T47D (cell line): ENCODE measurements at places on chromosomes 11 and 22.

GRCh38 chr11:11426226-11426952 lies 73.3 kb upstream of the CSNK2A3 start:
- no peak for DNase-seq

GRCh38 chr11:64855596-64856304 lies 11.3 kb upstream of the CDC42BPG start:
- no peak for DNase-seq

- DNase-seq, result no peak
Measured at GRCh38 chr22:25770333-25770732, 28.3 kb downstream of the MYO18B start.

DNA sequence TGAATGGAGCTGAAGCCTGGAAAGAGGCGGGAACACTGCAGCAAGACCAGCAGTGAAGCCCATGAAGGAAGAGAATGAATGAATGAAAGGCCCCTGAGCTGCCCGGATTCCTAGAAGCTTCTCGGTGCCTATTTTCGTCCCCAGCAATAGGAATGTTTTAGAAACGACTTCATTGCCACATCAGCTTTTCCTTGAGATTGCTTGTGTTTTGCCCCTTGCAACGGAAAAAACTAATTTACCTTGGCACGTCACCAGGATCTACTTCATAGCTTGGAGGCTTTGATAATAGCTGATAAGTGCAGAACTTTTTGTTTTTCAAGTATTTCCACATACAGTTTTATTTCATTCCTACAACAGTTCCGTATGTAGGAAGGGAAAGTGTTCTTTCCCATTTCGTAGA lies 248.9 kb upstream of the NARS2 start:
- no peak for DNase-seq

DNA sequence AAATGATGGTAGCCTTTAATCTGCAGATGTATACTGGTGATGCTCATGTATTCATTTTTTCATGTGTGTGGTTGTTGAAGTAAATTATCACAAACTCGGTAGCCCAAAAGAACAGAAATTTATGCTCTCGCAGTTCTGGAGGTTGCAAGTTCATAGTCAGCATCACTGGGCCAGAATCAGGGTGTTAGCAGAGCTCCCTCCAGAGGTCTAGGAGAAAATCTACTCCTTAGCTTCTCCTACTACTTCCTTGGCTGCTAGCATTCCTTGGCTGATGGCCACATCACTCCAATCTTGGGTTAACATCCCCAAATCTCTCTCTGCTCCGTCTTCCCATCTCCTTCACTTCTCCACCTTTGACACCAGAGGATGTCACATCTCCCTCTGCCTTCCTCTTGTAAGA lies 45.3 kb upstream of the GALNT18 start:
- no peak for DNase-seq

- DNase-seq, result no peak
Measured at GRCh38 chr11:7965386-7965785, at the start of gene NLRP10. Gene NLRP10 (minus strand): TSS chr11:7965447. CDS start chr11:7963495, 1,952 bp downstream.

- no peak for DNase-seq
Measured at GRCh38 chr11:8067567-8067928, 13.5 kb upstream of the TUB start.

- no peak for DNase-seq
Measured at GRCh38 chr11:61832754-61833153, 4.7 kb downstream of the FADS2 start.

DNA sequence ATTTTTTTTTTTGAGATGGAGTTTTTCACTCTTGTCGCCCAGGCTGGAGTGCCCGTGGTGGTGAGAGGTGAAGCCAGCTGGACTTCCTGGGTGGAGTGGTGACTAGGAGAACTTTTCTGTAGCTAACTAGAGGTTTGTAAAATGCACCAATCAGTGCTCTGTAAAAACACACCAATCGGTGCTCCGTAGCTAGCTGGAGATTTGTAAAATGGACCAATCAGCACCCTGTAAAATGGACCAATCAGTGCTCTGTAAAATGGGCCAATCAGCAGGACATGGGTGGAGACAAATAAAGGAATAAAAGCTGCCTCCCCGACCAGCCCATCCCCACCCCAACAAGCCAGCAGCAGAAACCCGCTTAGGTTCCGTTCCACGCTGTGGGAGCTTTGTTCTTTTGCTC lies 4.4 kb upstream of the RAPSN start:
- DNase-seq, result no peak

GRCh38 chr11:6224421-6224820 lies 10.0 kb downstream of the FHIP1B start:
- no peak for DNase-seq

GRCh38 chr11:120827820-120828219 lies 196.1 kb upstream of the TBCEL start:
- no peak for DNase-seq

- DNase-seq, result no peak
Measured at GRCh38 chr11:826836-827145, 928 bp upstream of the CRACR2B start.

DNA sequence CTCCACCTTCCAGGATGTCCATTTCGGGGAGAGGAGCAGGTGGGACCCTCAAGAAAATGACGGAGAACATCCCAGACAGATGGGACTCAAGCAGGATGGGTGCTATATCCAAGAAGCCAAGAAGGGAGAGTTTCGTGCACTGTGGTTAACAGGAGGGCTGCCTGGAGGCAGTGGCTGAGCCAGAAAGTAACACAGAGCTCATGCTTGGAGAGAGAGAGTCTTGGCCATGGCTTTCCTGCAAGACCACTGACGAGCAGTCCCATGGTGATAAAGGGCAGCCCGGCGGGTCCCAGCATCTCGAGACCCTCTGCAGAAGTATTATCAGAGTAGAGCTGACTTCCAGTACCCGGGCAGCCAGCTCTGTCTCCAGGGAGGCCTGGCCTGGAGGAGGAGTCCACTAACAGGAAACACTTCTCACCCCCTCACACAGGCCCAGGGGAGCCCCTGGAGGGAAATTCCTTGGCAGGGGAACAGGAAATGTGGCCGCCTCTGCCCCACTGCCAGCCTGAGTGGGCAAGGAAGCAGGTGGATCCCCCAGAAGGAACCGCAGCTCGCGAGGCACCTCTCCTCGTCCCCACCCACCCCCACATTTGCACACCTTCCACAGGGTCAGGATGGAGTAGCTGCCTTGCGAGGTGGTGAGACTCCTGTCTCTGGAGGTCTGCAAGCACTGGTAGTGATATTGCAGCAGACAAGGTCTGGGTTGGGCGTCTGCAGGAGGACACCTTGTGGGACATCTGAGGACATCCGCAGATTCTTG lies 32.2 kb downstream of the CYTH4 start:
- no peak for DNase-seq

DNA sequence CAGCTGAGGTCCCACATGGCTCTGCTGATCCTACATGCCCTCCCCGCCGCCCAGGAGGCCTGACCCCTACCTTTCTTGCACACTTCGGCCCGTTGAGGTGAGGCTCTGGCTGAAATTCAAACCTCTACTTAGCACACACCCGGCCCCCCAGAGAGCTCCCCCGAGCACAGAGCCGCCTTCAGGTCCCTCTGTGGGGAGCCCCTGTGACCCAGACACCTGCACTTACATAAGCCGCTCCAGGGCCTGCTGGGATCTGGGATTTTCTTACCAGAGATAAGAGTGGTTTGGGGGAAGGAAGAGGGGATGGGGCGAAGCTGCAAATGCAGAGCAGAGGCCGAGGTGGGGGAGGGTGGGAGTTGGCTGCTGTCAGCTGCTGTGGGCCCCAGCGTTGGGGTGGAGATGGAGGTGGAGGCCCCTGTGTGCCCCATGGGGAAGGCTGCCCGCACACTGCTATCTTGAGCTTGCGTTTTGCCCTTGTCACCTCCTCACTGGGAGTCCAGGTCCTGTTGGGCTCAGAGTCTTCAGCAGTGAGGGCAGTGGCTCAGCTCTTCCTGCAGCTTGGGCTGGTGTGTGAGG lies 30.6 kb downstream of the CAPN1 start:
- DNase-seq, result no peak

DNA sequence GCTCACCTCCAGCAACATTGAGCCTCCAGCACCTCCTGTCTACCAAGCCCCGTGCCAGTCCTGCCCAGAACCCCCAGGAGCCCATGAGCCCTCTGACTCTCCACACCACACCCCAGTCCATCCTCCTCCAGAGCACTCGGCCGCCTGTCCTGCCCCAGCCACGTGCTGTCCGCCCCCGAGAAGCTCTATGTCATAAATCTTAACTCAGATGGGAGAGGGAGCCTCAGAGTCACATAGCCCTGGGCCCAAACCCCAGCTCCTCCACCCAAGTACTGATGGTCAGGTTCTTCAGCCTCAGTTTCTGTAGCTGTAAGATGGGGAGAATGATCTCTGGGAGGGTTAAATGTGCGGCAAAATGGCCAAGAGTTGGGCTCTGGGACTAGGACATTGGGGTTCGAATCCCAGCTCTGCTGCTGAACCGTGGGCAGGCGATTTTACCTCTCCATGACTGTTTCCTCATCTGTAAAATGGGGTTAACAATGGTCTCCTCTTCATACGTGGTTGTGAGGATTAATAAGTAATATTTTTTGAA lies 27.8 kb downstream of the CYTH4 start:
- no peak for DNase-seq

DNA sequence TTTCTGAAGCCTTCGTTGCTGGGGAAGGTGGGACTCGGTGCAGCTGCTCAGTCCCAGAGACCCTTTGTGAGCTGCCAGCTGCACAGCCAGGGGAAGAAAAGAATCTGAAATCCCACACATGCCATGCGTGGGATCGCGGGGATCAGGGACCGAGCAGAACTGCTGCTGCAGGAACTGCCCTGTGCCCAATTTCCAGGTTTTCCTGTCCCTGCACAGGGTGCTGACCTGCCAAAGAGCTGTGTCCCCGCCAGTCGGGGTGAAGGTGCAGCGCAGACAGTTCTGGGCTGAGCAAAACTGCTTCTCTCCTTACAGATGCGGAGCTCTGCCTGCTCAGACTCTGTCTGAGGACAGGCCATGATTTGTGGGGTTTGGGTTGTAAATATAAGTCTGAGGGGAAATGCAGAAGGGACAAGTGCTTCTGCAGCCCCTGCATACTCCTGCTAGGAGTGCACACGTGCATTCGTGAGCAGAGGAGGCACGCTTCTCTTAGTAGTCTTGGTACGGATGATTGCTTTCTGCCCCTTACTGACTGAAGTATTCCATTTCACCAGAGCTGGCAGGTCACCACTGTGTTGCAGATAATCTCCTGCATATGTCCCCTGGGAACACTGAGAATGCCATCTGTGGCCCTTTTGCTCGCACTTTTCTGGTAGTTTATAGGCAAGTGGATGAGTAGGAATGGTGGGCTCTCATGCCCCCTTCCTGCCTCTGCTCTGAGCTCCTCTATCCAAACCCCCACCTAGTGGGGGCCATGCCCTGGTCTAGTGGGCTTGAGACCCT lies 141.4 kb downstream of the PARVA start:
- no peak for DNase-seq

DNA sequence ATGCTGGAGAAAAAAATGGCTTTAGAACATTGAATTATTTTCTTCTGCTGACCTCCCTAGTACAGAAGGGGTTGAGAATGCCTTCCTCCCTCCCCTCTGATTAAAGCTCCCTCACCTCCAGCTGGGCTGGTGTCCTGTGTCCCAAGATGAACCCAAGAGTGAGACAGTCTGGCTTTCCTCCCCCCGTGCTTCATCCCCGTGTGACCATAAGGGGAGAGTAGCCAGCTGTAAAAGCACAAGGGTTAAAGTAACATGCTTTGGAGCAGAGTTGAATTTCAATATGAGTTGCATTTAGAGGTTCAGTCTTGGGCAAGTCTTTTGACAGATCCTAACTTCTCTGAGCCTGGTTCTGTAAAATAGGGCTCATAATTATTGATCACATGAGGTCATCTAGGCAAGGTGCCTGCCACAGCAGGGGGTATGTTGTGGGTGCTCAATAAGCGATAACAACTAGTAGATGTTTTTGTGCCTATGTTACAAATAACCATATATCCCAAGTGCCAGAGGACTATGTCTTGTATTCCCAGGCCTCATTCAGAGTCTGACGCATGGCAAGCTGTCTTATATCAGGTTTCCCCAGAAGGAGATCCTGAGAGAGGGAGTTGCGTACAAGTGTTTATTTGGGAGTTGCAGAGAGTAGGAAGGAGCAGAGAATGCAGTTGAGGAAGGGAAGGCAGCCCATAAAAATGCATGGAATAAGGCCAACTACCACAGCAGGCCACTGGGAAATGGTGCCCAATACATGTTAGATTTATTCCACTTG lies 4.1 kb downstream of the PRG2 start:
- DNase-seq, result no peak

DNA sequence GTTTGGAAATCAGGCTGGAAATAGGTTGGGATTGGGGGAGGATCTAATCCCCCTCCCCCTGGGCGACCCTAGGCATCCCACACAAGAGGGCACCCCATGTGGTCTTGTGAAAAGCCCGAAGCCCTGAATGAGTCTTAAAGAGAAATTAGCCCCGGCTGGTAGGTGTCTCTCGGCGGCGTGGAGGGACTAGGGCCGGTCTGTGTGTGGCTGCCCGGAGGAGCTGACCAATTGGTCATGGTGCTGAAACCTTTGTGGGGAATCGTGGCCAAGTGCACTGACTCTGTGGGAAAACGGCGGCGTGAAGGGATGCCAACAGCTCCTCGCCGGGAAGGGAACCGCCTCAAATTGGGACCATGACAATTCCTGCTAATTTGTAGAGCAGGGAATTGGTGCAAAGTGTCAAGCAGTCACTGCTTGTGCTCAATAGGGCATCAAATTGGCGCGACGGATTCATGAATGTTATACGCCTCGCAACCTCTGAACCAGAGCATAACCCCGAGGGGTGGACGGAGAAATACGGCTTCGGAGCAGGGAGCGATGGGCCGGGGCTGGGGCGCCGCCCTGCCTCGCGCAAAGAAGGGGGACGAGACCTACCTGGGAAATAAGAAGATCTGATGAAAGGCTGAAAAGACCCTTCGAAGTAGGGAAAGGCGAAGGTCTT lies 1.5 kb downstream of the DBX1 start:
- DNase-seq, result peak; percentile 87

- DNase-seq, result no peak
Measured at GRCh38 chr22:21628386-21629254, 1.2 kb downstream of the YDJC start.

DNA sequence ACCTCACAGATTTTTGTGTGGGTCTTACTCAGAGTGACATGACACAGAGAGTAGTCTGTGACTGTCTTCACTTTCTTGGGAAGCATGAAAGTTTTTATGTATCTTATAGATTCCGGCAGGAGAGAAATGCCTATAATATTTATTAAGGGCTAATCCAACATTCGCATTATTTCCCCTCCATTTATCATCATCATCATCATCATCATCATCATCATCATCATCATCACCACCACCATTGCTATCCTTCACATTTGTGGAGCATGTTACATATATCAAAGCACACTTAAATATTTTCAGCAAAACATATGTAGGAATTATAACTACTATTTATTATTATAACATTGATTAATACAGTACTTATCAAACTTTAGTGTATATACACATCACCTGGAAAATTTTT lies 66.2 kb downstream of the GAS2 start:
- no peak for DNase-seq

GRCh38 chr11:43567396-43567975 lies 113.1 kb upstream of the HSD17B12 start:
- DNase-seq, result peak; percentile 70

GRCh38 chr11:121374286-121374985 lies 77.7 kb upstream of the SORL1 start:
- no peak for DNase-seq

GRCh38 chr11:34029176-34029575 lies 22.4 kb upstream of the CAPRIN1 start:
- no peak for DNase-seq
